Stimulated activated CD8-positive, alpha-beta memory T cell treated with anti-CD3 and anti-CD28 coated beads, Interleukin-15, amount 100 ng/mL, for 48 hours (primary cell): ENCODE measurements at places on chromosomes 6 and 20.

DNA sequence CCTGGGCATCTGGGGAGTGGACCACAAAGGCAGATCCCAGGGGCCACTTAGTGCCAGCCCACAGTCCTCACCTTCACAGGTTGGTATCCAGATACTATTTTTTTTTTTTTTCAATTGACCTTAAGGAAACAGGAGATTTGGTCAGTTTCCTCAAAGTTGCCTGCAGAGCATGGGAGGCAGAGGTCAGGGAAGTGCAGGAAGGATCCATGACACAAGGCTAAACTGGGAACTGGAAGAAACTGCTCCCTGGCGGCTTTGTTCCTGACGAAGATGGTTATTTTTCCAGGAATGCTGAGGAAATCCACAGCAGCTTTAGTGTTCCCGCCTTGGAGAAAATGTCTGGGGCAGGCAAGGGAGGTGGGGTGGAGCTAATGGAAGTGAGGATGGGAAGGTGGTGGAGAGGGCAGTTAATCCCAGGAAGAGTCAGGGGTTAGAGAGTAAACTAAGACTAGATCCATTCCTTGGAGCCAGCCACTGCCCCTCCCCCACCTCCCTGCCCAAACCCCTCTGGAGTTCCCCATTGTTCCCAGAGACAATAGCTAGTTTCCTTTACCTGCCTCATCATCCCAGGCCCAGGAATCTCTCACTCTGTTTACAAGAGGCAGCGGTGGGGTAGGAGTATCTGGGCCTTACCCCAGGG, 14.3 kb upstream of the MYMX start:
- no peak for DNase-seq

DNA sequence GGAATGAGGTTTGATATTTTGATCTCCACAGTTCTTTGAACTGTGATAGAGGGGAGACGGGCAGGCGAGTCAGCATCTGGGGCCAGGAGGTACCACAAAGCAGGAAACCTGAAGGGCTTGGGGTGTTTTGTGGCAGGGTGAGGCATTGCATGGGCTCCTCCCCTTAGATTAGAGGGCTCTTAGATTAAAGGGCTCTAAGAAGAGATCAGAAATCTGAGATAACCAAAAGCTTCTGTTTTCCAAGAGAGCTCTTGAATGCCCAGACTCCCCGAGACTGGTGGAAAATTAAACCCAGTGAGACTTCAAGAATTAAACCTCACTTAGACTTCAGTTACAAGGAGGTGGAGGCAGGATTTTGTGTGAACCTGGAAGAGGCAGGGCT, 2.4 kb upstream of the GPX5 start:
- peak; percentile 13 for DNase-seq

GRCh38 chr6:70370496-70370895, 42.8 kb upstream of the FAM135A start:
- DNase-seq = no peak

DNA sequence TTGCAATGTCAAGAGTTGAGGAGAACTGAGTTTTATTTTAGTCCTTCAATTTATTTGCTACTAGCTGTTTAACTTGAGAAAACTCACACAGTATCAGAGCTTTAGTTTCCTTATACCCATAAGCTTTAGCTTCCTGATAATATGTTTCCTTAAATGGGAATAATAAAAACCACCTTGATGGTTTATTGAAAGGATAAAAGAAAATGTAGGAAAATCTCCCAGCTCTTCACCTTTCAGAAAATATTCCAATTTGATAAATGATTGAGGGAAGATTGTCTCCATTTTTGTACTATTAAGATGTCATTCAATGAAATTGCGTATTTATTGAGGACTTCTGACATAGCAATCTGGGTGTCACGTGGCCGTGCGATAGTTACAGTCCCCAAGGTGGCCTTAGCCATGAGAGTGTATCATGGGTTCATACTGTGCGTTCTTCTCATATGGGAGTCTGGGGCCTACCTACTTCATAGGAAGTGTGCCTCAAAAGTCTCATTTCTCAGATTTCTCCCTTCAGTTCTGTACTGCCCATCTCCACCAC, 296.3 kb upstream of the BMP2 start:
- no peak for DNase-seq

DNA sequence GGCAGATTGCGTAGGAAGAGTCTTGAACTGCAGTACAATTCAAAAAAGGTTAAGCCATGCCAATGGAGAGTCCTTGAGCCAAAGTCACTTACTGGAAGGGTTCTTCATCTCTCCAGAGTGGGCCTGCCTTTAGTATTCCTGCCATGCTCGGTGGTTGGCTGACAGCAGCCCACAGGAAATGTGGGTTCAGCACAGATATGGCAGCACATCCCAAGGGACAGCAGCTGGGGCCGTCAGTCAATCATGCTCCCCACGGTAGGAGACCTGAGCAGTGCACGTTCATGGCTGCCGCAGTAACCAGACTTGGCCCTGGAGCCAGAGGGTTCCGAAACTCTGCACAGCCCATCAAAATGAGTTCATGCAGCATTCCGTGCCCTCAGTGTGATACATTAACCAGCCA, 63.6 kb upstream of the SIRPA start:
- no peak for DNase-seq

DNA sequence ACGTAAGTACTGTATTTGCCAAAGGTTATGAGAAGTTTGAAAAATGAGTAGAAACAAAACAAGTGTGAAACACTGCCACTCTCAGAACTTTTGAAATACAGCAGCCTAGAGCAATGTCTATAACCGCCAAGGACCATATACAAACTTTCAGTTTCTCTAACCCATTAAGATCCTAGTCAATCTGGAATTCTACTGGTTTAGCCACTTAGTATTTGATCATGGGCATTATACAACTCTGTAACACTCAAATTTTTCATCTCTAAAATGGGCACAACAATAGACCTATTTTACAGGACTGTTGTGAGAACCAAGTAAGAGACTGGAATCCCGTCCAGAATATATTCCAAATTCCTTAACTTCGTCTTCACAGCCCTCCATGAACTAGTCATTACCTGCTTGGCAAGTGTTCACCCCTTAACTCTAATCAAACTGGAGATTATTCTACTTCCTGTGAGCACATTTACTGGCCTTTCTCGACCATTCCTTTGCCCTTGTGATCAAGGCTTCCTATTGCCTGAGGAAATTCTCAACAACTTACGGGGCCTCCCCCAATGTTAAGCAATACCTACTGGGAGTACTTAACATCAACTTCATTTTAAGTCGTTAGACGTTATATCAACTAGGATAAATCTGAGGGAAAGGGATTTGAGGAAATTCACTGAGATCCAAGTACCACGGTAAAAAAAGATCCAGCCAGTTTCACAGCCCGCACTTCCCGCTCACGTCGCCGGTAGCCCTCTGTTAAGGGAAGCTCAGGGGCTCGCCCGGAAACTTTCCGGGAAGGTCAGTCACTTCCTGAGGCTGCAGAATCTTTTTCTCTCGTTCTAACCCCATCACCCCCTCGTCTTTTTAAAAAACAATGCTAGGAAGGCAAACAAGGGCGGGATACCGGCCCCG, 1.1 kb downstream of the EIF2S2 start:
- no peak for DNase-seq

DNA sequence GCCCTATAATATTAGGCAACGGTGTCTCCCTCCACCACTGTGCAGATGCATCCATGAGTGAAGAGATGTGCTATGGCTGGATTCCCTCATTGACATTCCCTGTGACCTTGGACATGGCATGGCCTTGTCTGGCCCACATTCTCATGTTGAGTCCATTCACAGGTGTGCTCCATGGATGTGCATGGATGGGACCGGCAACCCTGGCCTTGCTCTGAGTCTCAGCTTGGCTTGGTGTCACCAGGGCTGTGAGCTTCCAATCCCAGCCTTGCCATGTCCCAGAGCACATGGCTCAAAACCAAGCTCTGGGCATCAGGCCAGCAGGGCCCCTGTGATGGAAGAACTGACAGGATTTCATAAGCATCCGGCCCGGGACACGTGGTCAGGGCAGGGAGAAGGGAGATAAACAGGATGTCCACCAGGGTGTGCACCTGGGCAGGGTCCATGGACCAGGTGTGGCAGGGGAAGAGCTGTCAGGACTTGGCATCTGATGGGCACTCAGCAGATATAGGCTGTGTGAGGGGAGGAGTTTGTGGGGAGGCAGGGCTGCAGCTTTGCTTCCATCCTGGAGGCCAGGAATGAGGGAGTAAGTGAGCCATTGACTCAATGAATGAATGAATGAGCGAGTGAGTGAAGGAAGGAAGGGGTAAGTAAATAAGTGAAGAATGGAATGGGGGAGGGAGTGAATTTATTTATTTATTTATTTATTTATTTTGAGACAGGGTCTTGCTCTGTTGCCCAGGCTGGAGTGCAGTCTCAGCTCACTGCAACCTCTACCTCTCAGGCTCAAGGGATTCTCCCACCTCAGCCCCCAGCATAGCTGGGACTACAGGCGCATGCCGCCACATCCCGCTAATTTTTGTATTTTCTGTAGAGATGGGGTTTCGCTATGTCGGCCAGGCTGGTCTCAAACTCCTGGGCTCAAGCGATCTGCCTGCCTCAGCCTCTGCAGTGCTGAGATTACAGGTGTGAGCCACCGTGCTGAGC, 15.7 kb downstream of the NRSN2 start:
- no peak for DNase-seq

DNA sequence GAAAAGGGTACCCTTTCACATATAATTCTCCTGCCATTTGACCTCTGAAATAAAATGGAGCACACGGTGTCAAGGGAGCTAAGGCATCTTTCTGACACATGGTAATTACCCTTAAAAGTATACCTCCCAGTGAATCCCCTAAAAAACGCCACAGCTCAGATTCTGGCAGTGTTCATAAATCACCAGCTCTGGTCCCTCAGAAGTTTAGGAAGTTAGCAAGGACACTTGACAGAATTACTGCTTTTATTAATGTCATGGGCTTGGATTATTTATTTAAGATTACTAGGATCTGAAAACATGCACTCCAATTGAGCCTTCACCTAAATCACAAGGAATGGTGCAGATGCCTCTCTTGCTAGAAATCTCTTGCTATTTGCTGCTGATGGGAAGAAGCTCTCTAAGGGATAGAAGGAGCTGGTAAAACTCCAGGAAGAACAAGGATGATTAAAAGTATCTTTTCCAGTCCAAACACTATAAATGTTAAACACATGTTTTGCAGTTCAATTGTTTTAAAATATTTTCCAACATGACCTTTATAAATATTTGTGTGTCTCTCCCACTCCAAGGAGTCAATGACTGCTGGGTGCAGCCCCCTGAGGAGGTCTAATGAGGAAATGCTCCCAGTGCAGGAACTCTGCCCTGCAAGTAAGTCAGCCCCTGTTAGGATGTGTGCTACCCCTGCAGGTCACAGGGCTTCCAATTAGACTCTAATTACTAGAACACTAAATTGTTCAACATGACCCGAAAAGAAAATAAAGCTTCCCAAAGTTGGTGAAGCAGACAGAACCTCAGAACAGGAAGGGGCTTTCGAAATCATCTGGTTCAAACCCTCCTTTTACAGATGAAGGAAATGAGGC, 230.3 kb downstream of the TFAP2A start:
- no peak for DNase-seq

DNA sequence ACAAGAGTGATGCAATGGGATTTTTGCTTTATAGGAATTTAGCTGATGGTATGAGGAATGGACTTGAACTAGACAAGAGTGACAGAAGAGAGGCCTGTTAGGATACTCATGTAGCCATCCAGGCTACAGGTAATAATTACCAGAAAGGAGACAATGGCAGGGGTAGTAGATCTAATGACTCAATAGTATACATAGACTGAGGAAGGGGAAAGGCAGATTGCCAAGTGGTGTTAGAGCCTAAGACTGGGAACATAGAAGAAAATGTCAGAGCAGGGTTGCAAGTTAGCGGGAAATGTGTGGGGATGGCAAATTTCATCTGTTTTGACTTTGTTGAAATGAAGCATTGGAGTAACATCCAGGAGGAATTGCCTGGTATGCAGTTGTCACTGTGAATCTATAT, 295.6 kb downstream of the UTRN start:
- no peak for DNase-seq

DNA sequence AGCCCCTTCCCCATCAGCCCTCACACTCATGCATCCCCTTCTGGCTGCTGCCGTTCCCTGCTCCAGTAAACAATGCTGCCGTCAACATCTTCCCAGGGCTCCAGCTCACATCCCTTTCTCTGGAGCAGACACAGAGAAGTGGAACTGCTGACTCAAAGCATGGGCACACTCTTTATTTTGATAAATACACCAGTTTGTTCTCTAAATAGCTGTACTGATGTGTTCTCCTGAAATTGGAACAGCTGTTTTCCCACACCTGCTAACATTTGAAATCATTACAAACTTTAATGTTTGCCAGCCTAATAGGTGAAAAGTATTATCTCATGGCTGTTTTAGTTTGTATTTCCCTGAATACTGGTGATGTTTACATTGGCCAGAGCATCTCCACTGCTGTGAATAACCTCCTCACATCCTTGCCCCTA, 102.1 kb upstream of the NXT1 start:
- no peak for DNase-seq
